CD4-positive, CD25-positive, alpha-beta regulatory T cell (primary cell): ENCODE measurements at places on chromosomes 16 and 17.
A peak's percentile ranks its signal among the peaks of the same experiment; 100 is the strongest.

GRCh38 chr17:22654447-22654846 is 962.1 kb downstream of the KCNJ18 start:
- DNase-seq: no peak
- H3K27ac ChIP-seq: no peak overlapping the region
- H3K36me3 ChIP-seq: no peaks in the 10 kb centered on the region
- H3K4me3 ChIP-seq: no peak overlapping the region

DNA sequence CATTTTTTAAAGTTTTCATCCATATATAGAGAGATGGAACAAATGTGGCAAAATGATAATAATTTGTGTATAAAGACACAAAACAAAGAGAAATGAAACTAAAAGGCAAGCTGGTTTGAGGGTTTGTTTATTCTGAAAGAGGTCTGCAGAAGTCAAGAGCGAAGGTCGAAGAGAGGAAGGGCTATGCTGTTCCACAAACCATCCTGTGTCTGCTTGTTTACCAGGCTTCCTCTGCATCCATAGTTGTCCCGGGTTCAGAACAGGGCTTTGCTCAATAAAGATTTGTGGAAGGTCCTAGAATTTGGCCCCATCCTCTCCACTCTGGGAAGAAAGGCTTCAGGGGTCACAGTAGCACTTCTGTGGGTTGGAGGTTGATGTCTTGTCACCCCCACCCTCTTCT is 2.4 kb upstream of the MARVELD3 start:
- H3K4me3 ChIP-seq: no peak overlapping the region
- peaks cover 20% of the 10 kb centered on the region for H3K4me1 ChIP-seq
- H3K36me3 ChIP-seq: no peaks in the 10 kb centered on the region
- DNase-seq: no peak
- peaks cover 9% of the 10 kb centered on the region for H3K27me3 ChIP-seq

DNA sequence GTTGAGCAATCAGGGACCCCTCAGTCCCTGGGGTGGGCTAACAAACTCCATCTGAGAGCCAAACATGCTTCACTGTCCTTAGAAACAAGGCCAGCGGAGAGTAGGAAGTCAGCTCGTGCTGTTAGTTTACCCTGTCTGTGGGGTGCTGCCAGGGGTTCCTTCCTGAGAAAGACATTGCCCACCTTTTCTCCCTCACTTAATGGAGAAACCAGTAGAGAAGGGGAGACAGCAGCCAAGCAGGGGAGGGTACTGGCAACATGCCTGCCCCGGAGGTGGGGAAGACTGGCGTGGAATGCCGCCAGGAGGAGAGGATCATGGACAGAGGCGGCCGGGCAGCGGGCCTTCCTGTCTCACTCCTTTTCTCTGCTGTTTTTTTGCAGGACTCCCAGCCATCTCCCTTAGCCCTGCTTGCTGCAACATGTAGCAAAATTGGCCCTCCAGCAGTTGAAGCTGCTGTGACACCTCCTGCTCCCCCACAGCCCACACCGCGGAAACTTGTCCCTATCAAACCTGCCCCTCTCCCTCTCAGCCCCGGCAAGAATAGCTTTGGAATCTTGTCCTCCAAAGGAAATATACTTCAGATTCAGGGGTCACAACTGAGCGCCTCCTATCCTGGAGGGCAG is 19.9 kb downstream of the SP2 start:
- H3K27me3 ChIP-seq: no peaks in the 10 kb centered on the region
- peaks cover 27% of the 10 kb centered on the region for H3K36me3 ChIP-seq
- H3K4me3 ChIP-seq: no peak overlapping the region
- H3K4me1 ChIP-seq: no peaks in the 10 kb centered on the region
- H3K27ac ChIP-seq: no peak overlapping the region

- H3K27ac ChIP-seq: no peak overlapping the region
- no peak for DNase-seq
- H3K4me3 ChIP-seq: no peak overlapping the region
- H3K36me3 ChIP-seq: peaks cover 42% of the 10 kb centered on the region
- no peaks in the 10 kb centered on the region for H3K27me3 ChIP-seq
These were observed 60.3 kb downstream of the IL21R start for GRCh38 chr16:27462200-27462845.

DNA sequence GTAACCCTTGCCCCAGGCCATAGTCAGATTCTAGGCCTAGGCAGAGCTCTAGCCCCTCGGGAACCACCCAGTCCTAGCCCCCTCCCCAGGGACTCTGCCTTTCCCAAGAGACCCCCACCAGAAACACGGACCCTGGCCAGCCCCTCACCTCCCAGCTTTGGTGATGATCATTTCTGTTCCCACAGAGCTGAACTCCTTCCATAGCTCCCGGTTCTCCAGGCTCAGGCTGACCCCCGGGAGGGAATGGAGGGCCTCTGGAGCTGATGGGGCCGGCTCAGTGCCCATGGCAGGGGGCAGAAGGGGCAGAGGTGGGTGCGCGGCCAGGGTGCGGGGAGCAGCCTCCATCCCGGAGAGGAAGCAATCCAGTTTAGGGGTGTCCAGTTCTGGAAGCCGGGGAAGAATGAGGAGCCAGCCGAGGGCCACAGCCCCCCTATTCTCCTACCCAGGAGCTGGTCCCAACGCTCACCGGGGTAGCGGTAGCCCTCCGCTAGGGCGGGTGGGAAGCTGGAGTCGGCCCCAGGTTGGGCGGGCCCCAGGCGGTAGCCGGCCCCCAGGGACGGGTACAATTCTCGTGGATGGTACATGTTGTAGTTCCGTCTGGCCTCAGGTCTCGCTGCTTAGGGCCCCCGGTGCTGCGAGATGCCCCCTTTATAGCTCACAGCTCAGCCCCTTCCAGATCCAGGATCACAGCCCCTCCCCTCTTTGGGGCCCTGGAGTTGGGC is 953 bp downstream of the TBX6 start:
- peaks cover 14% of the 10 kb centered on the region for H3K36me3 ChIP-seq
- H3K4me3 ChIP-seq: no peak overlapping the region
- H3K27me3 ChIP-seq: no peaks in the 10 kb centered on the region
- H3K27ac ChIP-seq: no peak overlapping the region
- DNase-seq: no peak

DNA sequence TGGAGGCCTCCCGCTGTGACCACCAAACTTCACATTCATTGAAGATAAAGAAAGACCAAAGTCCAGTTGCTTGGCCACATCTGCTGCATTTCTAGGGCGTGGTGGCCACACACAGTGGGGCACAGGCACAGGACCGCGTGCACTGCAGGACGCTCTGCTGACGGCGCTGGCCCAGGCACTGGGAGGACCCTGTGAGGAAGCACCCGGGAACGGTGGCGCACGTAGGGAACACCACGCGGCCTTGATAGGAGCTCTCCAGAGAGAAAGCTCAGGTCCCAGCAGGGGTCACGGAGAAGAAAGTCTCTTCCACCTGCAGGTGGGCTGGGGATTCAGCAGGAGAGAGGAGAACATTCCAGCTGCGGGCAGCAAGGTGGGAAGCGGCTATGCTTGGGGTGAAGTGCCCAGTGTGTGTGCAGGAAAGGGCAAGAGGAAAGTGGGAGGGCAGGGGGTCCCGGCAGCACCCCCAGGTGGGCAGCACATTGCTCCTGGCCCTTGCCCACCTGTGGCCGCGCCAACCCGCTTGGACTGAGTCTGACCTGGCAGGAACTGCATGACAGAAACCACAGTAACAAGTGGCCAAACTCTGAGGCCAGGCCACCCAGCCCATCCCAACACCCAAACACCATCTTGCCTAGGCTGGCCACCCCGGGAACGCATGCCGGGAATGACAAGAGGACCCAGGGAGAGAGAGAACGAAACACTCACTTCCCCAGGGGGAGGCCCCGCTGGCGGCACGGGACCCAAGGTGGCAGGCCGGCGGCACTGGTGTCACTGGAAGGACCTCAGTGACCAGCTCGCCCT is 32.8 kb downstream of the TBC1D16 start:
- H3K4me3 ChIP-seq: no peak overlapping the region
- no peaks in the 10 kb centered on the region for H3K36me3 ChIP-seq
- no peaks in the 10 kb centered on the region for H3K27me3 ChIP-seq
- peaks cover 10% of the 10 kb centered on the region for H3K4me1 ChIP-seq
- no peak overlapping the region for H3K27ac ChIP-seq

DNA sequence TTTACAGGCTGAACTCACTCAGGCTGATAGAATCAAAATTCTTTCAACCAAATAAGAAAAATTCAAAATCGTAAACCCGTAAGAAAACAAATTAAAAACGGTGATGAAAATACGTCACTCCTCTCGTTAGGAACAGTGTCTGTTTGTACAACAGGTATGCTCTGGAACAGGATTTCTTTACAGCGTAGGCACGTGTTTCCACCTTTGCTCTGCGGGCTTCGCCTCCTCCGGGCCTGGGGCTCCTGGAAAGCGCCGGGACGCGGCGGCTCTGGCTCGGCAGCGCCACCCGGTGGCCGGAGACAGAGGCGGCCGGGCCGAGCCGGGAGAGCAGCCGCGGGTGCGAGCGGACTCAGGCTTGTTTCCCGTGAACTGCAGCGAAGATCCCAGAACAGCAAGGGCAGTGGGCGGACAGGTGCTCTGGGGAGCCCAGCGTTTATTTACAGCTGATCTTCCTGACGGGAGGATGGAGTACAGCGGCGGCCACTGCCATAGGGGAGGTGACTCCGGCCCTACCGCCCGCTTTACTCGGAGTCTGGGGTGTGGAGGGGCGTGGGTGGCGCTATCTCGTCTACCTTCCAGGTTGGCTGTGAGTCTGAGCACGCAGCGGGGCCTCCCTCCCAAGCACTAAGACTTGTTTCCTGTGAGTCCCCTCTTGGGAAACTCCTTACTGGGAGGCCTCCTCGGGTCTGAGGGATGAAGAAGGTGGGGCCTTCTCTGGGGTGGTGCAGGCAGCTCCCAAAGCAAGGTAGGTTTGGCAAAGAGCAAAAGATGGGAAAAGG is 40.5 kb upstream of the ATP2A3 start:
- H3K4me1 ChIP-seq: no peaks in the 10 kb centered on the region
- H3K27me3 ChIP-seq: no peaks in the 10 kb centered on the region
- H3K4me3 ChIP-seq: no peak overlapping the region
- DNase-seq: peak; percentile 47

DNA sequence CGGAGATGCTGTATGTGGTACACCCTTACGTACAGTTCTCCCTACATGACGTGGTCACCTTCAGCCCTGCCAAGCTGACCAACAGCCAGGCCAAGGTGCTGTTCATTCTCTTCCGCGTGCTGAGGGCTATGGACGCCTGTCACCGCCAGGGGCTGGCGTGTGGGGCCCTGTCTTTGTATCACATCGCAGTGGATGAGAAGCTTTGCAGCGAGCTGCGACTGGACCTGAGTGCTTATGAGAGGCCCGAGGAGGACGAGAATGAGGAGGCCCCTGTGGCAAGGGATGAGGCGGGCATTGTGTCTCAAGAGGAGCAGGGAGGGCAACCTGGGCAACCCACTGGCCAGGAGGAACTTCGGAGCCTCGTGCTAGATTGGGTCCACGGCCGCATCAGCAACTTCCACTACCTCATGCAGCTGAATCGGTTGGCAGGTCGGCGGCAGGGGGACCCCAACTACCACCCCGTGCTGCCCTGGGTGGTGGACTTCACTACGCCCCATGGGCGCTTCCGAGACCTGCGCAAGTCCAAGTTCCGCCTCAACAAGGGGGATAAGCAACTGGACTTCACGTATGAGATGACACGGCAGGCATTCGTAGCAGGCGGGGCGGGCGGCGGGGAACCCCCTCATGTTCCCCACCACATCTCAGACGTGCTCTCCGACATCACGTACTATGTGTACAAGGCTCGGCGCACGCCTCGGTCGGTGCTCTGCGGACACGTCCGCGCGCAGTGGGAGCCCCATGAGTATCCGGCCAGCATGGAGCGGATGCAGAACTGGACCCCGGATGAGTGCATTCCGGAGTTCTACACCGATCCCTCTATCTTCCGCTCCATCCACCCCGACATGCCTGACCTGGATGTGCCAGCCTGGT is 1.4 kb downstream of the WDR81 start:
- H3K27me3 ChIP-seq: no peaks in the 10 kb centered on the region
- no peak overlapping the region for H3K27ac ChIP-seq
- H3K4me3 ChIP-seq: peak overlapping the region; percentile 6
- DNase-seq: no peak
- H3K36me3 ChIP-seq: peaks cover 19% of the 10 kb centered on the region
